Islet precursor cell (in vitro differentiated cells): ENCODE measurements at places on chromosomes 5 and 9.

GRCh38 chr5:148641735-148642134 lies 12.6 kb downstream of the HTR4 start:
- DNase-seq = no peak

GRCh38 chr5:8848366-8848765 lies 697.5 kb downstream of the SEMA5A start:
- no peak for DNase-seq

GRCh38 chr5:77262697-77263096 lies 52.2 kb downstream of the PDE8B start:
- no peak for DNase-seq

GRCh38 chr5:95076395-95077185 lies 208.3 kb downstream of the MCTP1 start:
- no peak for DNase-seq

DNA sequence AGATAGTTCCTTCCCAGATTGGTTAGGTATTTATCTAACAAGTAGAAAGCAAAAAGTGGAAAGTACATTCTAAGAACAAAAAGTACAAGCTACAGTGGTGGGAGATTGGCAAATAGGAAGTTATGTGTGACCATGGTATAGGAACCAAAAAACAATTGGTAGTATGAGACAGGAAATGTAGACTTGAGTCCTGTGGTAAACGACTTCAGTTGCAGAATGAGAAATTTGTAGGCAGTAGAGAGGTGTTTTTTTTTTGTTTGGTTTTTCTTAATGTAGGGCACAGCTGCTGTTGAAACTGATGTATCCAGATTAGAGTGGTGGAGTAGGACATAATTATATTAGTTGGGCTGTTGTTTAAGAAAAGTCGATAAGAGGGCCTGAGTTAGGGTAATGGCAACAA lies 72.0 kb downstream of the CCNH start:
- DNase-seq = no peak

DNA sequence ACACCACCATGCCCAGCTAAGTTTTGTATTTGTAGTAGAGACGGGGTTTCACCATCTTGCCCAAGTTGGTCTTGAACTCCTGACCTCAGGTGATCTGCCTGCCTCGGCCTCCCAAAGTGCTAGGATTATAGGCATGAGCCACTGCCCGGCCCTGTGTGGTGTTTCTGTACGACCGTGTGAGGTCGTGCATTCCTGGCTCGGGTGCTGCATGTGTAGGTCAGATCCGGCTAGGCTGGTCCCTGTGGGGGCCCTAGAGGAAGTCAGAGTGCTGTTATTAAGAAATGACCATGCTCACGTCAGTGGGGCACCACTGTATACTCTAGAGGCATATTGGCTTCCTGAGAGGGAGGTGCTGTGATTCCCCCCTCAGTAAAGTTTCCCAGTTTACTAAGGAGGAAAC lies 13.7 kb downstream of the WNK2 start:
- DNase-seq = no peak
